HCT116 (cell line): ENCODE measurements at places on chromosomes 12 and 14. TPM values are rescaled to one million over a fixed set of nuclear protein-coding genes. Genes with fewer than 3 reads are reported as not detected.

Gene DENND5B
- total RNA-seq = 19.2 TPM

Gene GMPR2
- 66.9 TPM for total RNA-seq

DNA sequence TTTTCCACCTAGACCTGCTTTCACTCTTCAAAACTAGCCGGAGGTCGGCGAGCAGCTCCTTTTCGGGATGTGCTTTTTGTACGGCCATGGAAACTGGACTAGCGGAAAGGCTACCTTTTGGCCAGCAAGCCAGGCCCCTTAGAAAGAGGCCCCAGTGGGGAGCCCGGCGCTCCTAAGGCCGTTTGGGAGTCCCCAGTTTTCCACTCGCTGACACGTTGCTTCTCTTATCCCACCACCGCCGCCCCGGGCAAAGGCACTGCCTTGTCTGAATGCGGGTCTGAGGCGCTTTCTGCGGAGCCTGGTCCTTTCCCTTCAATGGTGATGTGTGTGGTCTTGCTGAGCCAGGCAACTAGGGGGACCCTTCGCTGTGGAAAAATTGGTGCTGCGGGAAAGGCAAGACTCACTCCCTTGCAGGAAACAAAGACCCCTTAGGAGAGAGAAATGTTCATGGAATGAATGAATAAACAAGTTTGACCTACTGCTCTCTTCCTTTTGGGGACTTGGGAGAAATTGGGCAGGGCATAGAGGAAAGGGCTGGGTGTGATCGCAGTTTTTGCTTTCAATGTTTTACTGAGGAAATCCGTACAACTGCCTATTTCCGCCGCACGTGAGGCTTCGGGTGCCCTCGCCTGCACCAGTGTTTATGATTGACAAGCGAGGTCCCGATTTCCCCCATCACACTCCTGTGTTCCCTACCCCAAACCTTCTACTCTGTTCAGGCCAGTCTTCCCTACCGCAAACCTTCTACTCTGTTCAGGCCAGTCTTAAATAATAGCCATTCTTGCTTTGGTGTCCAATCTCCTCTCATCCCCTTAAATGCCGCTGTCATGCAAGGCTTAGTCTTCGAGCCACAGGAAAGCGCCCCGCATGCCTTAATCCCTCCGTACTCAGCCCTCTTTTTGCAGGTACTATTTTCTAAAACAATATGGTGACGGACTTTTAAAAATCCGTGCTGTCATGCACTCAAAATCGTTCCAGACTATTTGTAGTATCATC, 1.0 kb upstream of the SLC38A2 start:
- DNase-seq = no peak

DNA sequence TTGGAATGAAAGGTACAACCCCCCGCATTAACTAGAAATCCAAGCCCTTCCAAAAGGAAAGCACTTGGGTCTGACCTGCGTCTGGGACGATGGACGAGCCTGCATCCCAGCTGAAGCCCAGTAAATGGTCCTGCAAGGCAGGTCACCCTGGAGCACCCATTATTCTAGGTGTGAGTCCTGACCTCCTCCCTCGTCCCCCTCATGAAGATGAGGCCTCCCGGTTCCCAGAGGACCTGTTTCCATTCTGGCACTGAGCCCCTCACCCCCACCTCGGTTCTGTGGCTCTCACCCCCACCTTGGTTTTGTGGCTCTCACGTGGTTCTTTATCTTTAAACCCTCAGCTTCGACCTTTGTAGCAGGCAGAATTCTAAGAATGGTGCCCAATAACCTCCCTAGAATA, 7.3 kb downstream of the IFI27 start:
- no peak for DNase-seq

DNA sequence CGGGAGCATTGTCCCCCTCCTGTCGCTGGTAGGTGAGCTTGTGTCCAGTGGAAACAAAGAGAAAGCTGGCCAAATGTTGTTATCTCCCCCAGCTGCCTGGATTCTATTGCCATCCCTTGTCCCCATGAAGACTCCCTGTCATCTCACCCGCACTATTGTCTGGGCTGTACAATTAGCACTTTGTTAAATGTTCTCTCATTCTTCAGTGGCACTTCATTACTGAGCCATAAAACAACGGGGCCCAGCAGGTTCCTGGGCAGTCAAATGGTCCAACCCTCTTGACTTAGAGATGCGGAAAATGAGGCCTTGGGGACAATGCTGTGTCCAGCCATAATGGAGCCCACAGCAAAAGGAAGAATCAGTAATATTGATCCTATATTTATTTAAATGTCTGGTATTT, 13.2 kb upstream of the COL2A1 start:
- DNase-seq = no peak

- no peak for DNase-seq
Measured at GRCh38 chr14:96176811-96177211, 27.8 kb upstream of the BDKRB2 start.

DNA sequence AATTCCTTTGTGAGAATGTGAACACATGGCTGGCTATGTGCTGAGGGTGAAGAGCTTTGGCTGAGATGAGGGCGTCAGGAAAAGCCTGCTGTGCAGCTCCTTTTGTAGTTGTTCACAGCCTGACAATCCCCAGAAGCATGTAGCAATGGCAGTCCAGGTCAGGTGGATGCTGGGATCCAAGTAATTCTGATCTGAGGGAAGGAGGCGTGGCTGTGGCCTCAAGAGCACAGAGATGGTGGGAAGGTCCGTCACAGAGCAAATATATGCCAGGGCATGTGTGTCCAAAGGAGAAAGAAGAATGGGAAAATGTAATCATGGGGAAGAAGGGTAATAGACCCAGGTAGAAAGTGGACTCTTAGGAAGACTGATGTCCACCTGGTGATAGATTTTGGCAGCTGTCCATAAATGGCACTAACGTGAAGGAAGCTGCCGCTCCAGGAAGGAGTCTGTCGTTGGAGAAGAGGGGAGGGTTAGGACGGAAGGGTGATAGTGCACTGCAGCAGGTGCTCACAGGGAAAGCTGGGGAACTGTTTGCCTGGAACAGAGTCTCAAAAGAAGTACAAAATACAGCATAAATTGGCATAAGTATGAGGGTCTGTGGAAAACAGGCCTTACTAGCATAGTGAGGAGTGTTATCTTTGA, 13.8 kb downstream of the MGST1 start:
- DNase-seq = no peak

Gene GARIN6
- total RNA-seq = not detected

DNA sequence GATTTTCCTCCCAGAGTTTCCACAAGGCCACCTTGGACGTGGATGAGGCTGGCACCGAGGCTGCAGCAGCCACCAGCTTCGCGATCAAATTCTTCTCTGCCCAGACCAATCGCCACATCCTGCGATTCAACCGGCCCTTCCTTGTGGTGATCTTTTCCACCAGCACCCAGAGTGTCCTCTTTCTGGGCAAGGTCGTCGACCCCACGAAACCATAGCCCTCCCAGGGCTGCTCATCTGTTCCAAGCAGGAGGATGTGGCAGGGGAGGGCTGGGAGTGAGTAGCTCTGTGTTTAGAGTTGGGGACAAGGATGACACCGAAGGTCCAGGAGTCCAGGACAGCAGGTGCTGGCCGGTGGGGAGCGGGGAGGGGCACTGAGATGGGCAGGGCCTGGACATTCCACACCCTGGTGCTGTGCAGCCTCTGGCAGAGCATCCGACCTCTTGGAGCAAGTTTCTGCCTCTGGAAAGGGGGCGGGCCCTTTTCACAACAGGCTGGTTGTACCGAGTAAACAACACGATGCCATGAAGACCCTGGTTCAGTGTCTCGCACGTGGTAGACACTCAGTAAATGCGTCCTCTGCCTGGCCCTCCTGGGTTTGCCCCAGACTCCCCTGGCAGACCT, 8.2 kb downstream of the SERPINA4 start:
- DNase-seq = no peak

DNA sequence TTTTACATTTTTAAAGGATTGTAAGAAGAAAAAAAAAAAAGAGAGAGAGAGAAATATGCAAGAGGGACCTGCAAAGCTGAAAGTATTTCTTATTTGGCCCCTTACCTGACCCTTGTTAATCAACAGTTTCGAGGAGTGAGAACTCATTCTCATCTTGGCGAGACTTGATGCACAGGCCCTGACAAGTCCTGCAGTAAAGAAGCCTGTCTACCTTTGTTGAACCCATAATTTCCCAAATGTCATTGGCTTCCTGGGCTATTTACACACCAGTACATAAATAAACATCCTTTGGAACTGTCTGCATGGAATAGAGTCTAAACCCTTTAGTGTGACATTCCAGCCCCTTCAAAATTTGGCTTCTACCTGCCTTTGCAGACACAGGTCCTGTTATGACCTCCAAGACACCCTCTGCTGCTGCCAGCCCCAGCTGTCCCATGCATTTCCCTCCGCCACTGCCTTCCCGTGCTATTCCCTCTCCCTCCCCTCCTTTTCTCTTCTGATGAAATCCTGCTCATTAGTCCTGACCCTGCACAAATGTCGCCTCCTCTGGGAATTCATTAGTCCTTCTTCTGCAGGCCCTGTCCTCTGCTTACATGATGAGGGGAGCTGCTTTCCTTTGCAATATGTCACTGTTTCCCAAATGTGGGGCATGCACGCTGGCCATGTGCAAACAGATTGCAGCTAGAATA, 35.1 kb downstream of the MYL2 start:
- DNase-seq = no peak

DNA sequence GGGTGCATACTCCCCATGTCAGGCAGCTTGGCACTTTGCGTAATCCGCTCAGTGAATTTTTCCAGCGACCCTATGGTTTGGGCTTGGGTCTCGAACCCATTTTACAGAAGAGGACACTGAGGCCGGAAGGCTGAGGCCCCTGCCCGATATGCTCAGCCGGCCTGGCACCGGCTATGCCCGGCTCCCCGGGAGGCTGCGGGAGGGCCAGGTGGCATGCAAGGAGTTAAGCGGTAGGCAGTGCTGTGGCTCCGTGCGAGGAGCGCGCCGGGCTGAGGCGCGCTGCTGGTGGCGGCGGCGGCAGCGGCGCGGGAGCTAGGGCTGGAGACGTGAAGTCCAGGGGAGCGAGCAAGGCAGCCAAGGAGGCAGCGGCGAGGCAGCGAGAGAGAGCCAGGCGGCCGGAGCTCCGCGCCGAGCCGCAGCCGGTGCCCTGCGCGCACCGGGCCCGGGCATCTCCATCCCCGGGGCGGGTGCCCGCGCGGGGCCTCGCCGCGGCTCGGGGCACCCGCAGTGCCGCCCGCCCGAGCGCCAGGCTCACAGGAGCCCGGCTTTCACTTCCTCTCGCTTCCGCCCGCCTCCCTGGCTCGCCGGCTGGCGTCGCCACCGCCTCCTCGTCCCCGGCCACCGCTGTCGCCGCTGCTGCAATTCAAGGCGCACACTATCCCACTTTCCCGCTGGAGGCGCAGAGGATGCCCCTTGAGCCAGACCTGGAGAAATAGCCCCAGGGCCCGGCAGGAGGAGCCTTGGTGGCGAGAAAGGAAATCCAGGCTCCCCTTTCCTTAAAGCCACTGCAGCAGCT, at the start of gene WSCD2:
Gene WSCD2 (plus strand): TSS at position 272 of the 796 bp plus-strand sequence. CDS start 66,545 bp downstream, outside the sequence.
- peak; percentile 32 for DNase-seq

Gene ALG10
- 9.6 TPM for total RNA-seq

GRCh38 chr14:49861699-49862088, 9.1 kb upstream of the NEMF start:
- no peak for DNase-seq

- no peak for DNase-seq
Measured at GRCh38 chr12:71161591-71161990, 3.8 kb upstream of the TSPAN8 start.

Gene ZFHX2
- 3.6 TPM for total RNA-seq

DNA sequence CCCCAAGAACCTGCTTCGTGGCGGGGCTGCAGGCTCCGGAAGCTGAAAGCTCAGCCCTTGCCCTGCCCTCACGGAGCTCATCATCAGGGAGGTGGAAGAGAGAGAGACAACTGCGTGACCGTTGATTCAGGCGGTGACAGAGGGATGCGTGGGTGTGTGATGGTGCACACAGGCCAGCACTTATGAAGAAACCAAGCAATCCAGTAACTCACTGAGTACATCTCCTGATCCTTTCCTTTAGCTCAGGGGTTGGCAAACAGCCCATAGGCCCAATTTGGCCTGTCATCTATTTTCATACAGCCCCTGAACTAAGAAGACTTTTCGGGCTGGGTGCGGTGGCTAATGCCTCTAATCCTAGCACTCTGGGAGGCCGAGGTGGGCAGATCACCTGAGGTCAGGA, 49.9 kb downstream of the TESC start:
- DNase-seq = no peak

- DNase-seq = no peak
Measured at GRCh38 chr12:53195516-53196420, 11.3 kb downstream of the ITGB7 start.

GRCh38 chr14:74580275-74580672, 31.8 kb downstream of the LTBP2 start:
- DNase-seq = no peak

DNA sequence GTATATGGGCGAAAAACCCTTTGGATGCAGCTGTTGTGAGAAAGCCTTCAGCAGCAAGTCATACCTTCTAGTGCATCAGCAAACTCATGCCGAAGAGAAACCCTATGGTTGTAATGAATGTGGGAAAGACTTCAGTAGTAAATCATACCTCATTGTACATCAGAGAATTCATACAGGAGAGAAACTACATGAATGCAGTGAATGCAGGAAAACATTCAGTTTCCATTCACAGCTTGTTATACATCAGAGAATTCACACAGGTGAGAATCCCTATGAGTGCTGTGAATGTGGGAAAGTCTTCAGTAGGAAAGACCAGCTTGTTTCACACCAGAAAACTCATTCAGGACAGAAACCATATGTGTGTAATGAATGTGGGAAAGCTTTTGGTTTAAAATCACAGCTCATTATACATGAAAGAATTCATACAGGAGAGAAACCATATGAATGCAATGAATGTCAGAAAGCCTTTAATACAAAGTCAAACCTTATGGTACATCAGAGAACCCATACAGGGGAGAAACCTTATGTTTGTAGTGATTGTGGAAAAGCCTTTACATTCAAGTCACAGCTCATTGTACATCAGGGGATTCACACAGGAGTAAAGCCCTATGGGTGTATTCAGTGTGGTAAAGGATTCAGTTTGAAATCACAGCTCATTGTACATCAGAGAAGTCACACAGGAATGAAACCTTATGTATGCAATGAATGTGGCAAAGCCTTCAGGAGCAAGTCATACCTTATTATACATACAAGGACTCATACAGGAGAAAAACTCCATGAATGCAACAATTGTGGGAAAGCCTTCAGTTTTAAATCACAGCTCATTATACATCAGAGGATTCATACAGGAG, 21.4 kb downstream of the ZNF268 start:
- DNase-seq = no peak

- no peak for DNase-seq
Measured at GRCh38 chr12:110005319-110005973, 6.2 kb downstream of the ANKRD13A start.

Gene SIRT4
- total RNA-seq = 2.8 TPM

DNA sequence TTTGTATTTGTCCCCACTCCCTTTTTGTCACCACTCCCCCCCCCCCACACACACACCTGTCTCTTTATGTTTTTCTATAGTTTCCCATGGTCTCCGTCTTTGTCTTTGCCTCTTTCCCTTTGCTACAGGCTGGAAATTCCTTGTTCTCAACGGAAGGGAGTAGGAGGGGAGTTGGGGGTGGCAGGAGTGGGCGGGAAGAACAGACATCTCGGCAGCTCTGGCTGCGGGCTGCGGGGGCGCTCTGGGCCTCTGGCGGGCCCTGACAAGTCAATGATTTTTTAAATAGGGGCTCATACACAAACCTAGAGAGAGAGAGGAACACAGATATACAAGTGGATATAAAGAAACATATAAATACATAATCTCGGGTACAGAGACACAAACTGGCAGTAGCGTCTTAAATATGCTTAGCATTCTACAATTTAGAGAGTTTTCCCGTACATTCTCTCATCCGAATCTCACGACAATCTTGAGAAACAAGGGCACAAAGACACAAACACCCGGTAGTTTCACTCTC, 2.4 kb upstream of the NAB2 start:
- DNase-seq = no peak

Gene CCDC177
- not detected for total RNA-seq

Gene NOXRED1
- total RNA-seq = 0.66 TPM
